ENCODE measurements at places on chromosomes 4 and X. TPM values are rescaled to one million over a fixed set of nuclear protein-coding genes. Genes with fewer than 3 reads are reported as not detected.

GRCh38 chr4:186723292-186724057 is at the start of gene FAT1:
Gene FAT1 (minus strand): TSS chr4:186723856. CDS start chr4:186709827, 14,029 bp downstream.
- peak; percentile 70 for DNase-seq

DNA sequence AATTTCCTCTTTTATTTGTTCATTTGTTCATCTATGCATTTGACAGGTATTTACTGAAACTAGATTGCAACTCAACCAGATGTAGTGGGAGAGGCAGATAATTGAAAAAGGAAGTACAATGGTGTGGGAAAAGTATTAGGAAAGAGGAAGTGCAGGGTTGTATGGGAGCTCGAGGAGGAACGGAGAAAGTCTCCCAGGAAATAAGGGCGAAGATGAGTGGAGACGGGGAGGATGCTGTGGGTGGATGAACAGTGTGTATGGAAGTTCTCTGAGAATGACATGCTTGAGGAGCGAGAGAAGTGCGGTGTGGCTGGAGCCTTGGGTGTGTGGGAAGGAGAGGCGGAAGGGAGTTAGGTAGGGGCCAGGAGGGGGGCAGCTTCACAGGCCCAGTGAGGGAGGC is 87.5 kb upstream of the DHX15 start:
- no peak for DNase-seq

DNA sequence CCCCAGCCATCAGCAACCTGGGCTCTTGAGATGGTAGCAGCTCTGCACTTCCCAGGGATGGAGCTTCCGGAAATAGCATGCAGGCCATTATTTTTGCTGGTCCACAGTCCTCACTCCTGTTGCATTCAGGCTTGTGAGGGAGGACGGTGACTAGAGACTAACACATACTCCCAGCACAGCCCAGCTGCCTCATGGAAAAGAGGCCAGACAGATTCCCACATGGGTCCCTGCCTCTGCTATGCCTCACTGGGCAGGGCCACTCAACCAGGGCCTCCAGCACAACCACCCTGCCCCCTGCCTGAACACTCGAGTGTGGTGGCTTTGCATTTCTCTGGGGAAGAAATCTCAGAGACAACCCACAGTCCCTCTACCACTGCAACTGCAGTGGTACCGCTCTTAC is 1195.1 kb downstream of the PCDH18 start:
- no peak for DNase-seq

Gene PABPC1L2B
- total RNA-seq = 0.06 TPM

Data from Daoy (cell line).